ENCODE measurements at places on chromosomes 12 and 14. TPM values are rescaled to one million over a fixed set of nuclear protein-coding genes. Genes with fewer than 3 reads are reported as not detected.

The LGMN gene
- 40.3 TPM for total RNA-seq

The NCOR2 gene
- 8.7 TPM for total RNA-seq

The COL2A1 gene
- total RNA-seq: not detected

The MAP1LC3B2 gene
- total RNA-seq: 0.48 TPM

The ZNF26 gene
- total RNA-seq: 6.6 TPM

The GLIPR1L1 gene
- total RNA-seq: not detected

The ADAM21 gene
- total RNA-seq: 1.6 TPM

The MMP19 gene
- total RNA-seq: 4.2 TPM

The KLHDC1 gene
- 1.5 TPM for total RNA-seq

The MOAP1 gene
- 6.5 TPM for total RNA-seq

The TMEM19 gene
- total RNA-seq: 49.7 TPM

The C1QL4 gene
- 3.3 TPM for total RNA-seq

The FIGNL2 gene
- total RNA-seq: not detected

The ANKRD33 gene
- not detected for total RNA-seq

The TAS2R7 gene
- not detected for total RNA-seq

The OTOGL gene
- total RNA-seq: 0.20 TPM

The KIF26A gene
- not detected for total RNA-seq

The RBP5 gene
- total RNA-seq: not detected

The OASL gene
- 3.0 TPM for total RNA-seq

The ATXN3 gene
- total RNA-seq: 21.4 TPM

The POTEG gene
- total RNA-seq: 0.29 TPM

The TBC1D30 gene
- 0.20 TPM for total RNA-seq

The GPRC5D gene
- not detected for total RNA-seq

All from RPMI7951 (cell line).